GM04503 (cell line): ENCODE measurements at places on chromosomes 5 and 9.

DNA sequence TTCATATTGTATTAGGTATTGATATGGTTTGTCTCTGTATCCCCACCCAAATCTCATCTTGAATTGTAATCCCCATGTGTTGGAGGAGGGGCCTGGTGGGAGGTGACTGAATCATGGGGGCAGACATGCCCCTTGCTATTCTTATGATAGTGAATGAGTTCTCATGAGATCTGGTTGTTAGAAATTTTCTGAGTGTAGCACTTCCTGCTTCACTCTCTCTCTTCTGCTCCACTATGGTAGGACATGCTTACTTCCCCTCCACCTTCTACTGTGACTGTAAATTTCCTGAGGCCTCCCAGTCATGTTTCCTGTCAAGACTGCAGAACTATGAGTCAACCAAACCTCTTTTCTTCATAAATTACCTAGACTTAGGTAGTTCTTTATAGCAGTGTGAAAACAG lies 187.4 kb upstream of the SLC24A2 start:
- DNase-seq, result no peak

DNA sequence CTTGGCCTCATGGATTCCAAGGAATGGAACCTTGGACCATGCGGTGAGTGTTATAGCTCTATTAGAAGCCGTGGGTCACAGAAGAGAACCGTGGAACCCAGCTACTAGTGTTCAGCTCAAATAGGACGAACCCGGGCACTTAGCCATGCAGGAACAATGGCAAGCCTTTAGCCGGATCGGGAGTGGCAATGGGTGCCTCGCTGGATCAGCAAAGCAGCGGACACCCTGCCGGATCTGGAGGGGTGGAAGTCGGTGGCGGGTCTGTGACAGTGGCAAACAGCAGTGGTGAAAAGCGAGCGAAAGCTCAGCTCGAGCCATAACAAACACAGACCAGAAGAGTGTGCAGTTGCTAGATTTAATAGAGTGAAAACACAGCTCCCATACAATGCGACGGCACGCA lies 2.4 kb upstream of the CDO1 start:
- no peak for DNase-seq

GRCh38 chr5:671459-672328 lies 21.5 kb downstream of the TPPP start:
- no peak for DNase-seq

GRCh38 chr5:15203376-15203775 lies 296.6 kb upstream of the FBXL7 start:
- DNase-seq, result peak; percentile 29

DNA sequence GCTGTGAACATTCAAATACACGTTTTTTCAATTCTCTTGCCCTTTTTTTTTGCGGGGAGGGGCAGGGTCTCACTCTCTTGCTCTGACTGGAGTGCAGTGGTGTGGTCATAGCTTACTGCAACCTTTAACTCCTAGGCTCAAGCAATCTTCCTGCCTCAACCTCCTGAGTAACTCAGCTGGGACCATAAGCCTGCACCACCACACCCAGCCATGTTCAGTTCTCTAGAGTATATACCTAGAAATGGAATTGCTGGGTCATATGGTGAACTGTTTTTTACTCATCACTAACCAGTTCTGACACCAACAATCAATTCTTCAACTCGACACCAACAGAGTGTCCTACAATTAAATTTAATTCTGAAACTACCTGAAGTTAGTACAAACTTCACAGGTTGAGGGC lies 85.5 kb upstream of the ZNF169 start:
- no peak for DNase-seq

GRCh38 chr9:113920872-113921271 lies 44.8 kb downstream of the ZNF618 start:
- no peak for DNase-seq

- DNase-seq, result no peak
Observed at GRCh38 chr9:108136656-108137055, 647.1 kb upstream of the KLF4 start.

- DNase-seq, result no peak
Observed at GRCh38 chr9:99823681-99824377, 2.1 kb downstream of the NR4A3 start.

- no peak for DNase-seq
Observed at GRCh38 chr9:84466580-84467285, 126.2 kb upstream of the SLC28A3 start.

DNA sequence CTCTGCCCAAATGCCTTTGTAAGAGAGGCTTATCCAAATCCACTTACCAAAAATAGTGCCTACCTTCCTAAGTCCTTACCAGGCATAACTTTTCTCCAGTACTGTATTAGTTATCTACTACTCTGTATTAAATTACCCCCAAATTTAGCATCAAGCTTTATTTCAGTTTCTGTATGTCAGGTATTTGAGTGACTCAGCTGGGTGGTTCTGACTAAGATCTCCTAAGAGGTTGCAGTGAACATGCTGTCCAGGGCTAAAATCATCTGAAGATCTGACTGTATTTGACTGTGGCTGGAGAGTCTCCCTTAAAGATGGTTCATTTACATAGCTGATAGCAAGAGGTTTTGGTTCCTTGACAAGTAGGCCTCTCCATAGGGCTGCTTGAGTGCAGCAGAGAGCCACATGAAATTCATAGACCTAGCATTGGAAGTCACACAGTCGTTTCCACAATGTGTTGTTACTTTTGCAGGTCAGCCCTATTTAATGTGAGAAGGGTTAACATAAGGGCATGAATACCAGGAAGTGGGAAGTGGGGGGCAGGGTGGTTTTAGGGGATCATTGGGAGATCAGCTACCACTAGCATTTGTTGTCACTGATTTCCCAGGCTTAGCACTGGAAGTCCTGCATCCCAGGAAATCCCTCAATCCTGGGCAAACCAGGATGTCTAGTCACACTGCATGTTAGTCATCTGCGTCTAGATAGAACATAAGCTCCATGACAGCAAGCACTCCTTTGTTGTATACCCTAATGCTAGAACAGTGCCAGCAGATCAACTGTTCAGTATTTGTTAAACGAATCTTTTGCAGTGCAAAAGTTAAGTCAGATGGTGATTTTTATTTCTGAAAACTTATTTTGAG lies 2.0 kb upstream of the ZNF622 start:
- DNase-seq, result no peak

DNA sequence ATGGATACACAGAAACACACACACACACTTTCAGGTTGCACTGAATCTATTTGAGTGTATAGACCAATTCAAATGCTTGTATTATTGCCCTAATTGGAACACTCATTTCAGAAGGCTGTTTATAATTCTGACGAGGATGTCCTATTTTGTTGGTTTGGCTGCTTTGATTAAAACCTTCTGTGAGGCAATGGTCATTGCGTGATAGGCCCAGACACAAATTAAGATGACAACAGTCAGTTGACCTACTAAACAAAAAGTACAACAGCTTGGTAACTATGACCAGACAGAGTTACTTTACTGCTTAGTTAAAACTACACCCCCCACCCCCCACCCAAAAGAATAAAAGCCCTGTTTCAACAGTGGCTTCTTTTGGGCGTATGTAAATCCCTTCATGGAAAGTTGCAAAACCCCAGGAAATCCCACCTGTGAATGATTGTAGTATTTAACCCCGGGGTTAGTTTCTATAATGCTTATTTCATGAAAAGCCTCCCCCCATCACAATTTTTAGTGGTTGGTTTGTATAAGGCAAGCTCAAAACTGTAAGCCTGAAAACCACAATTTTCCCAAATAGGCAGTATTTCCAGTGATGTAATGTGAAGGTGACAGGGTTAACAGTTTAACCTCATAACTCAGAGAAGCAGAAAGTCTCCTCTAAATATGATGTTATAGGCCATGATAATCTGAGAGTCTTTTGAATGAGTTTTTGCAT lies 340.8 kb downstream of the FGF10 start:
- peak; percentile 16 for DNase-seq

DNA sequence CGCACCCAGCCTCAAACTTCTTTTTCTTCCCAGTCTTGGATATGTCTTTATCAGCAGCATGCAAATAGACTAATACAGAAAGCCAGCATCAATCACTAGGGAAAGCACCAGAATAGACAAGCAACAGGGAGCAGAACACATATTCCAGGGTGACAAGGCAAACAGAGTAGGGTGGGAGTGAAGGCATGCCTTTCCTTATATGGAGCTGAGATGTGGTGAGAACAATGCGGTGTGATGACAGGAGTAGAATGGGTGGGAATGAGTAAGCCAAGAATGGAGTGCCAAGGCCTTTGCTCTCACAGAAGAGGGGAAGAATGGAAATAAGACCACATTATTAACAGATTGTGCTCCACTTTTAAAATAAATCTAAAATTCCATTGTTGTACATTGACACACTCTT lies 115.6 kb downstream of the CETN3 start:
- peak; percentile 42 for DNase-seq

- DNase-seq, result no peak
Observed at GRCh38 chr5:131379723-131380122, 115.9 kb downstream of the CDC42SE2 start.

- peak; percentile 15 for DNase-seq
Observed at GRCh38 chr5:120567921-120568320, 103.8 kb downstream of the PRR16 start.

DNA sequence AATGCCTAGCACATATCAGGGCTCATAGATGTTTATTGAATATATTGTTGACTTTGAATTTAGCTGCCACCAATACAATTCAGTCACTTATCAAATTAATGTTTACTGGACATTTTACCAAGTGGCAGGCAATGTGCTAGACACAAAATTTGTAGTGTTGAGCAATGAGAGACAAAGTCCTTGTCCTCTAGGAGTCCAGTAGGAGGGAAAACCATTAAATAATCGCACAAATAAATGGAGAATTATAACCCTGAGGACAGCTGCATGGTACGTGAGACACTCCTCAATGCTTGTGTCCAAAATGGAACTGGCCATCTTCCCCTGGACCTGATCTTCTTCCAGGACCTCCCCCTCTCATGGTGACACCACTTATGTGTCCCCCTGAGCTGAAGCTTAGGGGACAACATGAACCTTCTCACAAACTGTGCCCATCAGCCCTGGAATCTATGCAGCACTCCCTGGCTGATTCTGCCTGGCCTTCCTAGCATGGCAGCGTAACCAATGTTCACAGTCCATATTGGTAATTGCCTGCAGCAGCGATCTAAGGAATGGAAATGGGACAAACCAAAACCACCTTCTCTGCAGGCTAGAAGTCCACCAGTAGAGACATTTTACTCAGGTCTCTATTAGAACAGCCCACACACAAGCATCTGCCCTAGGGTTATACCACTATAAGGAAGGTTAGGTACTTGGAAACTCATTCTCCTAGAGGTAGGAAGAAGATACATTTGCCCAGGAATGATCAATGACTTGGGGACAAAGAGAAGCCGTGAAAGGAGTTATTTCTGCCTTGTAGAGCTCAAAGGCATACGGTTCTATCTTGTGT lies 75.5 kb downstream of the FGF1 start:
- no peak for DNase-seq

DNA sequence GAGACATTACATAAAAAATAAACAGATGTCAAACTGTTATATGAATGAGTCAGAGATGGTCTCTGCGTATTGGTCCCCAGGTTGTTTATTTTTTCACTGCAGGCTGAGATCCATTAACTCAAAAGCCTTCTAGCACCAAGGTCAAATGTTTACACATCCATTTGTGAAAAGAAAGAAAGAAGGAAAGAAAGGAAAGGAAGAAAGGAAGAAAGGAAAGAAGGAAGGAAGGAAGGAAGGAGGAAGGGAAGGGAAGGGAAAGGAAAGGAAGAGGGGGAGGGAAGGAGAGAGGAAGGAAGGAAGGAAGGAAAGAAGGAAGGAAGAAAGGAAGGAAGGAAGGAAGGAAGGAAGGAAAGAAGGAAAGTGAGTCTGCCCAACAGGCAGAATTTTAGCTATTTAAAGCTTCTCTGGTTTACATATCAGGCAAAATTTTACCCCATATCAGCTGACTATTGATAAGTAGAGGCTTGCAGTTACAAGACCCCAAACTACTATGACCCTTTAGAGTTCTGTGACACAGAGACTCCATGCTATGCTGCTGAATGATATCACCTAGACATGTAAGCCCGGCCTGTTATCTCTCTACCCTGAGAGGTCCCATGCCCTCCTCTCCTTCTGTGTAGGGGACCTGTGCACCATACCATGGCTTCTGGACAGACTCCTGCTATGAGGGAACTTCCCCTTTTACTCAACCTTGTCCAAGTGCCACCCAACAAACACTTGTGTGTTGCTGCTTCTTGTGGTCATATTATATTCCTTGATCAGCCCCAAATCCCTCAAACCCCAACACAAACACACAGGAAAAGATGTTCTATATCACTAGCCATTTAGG lies 59.0 kb downstream of the DRD1 start:
- no peak for DNase-seq

GRCh38 chr9:107587191-107587963 lies 97.8 kb upstream of the KLF4 start:
- DNase-seq, result no peak

DNA sequence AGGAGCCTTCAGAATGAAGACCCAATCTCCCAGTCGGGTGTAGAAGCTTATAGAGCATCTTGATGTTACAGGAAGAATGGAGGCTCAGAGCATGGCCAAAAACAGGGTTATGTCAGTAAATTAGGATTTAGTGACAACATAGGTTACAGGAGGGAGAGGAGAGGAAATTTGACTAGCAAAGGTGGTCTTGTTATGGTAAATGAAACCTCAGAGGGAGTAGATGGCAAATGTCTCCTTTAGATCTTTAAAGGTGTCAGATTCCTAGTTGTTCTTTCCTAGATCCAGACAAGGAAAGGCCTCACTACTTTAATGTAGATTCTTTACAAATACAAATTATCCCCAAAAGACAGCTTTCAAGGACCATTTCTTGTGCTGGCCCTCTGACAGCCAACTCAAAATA lies 465.0 kb downstream of the DMRTA1 start:
- DNase-seq, result no peak

DNA sequence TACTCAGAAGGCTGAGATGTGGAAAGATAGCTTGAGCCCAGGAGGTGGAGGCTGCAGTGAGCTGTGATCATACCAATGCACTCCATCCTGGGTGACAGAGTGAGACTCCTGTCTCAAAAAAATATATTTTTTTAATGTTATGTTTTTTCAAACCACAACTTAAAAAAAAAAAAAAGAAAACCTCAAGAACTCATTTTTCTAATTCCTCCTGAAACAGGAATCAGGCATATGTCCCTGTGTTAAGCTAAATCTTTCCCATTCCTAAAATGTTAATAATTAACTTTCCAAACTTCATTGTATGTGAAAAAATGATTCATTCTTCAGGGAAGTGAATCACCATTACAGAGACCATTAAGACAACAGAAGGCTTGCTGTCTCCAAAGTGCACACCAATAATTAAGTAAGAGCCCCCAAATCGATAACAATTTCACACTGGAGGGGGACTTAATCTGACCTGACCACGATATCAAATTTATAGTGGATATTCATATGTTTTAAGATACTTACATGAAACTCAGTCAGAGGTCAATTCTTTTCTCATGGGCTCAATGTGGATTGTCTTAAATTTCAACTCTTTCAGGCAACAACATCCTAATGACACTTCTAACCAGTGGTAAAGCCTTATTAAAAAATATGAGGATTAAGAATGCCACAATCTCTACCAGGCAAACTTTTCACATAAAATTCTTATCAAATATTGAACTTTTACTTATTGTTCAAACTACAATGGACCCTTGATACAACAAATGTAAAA lies 5.2 kb downstream of the CEMIP2 start:
- peak; percentile 73 for DNase-seq

GRCh38 chr5:154570572-154571324 lies 92.7 kb upstream of the HAND1 start:
- DNase-seq, result no peak
